Hepatocyte (in vitro differentiated cells): ENCODE measurements at places on chromosomes 5 and 9. TPM values are rescaled to one million over a fixed set of nuclear protein-coding genes. Genes with fewer than 3 reads are reported as not detected.

DNA sequence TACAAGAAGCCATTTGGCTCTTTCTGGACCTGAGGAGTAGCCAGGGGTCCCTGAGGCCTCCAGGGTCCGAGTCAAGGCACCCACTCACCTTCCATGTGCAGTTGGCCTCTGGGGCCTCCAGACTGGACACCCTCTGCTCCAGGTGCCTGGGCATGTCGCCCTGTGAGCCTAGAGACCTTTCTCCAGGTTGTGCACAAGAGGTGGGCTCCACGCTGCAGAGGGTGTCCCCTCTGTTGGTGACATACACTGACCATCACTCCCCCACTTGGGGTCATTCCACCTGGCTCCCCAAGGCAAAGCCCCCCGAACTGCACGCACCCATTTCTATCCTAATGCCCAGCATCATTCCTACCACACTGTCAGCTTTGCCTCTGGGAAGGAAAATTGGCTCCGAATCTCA, 48.8 kb downstream of the RASGEF1C start:
- DNase-seq = no peak
- no peaks in the 10 kb centered on the region for H3K36me3 ChIP-seq
- no peaks in the 10 kb centered on the region for H3K4me1 ChIP-seq
- no peak overlapping the region for H3K4me3 ChIP-seq

- no peak overlapping the region for H3K27ac ChIP-seq
- H3K4me1 ChIP-seq = no peaks in the 10 kb centered on the region
- peak; percentile 29 for DNase-seq
- no peaks in the 10 kb centered on the region for H3K27me3 ChIP-seq
- H3K4me3 ChIP-seq = no peak overlapping the region
- no peaks in the 10 kb centered on the region for H3K36me3 ChIP-seq
Observed at GRCh38 chr5:79702606-79703380, 13.2 kb downstream of the CMYA5 start.

- no peak for DNase-seq
- no peaks in the 10 kb centered on the region for H3K27me3 ChIP-seq
- no peak overlapping the region for H3K27ac ChIP-seq
- H3K4me1 ChIP-seq = no peaks in the 10 kb centered on the region
- H3K4me3 ChIP-seq = no peak overlapping the region
Observed at GRCh38 chr5:16271851-16272250, 92.3 kb upstream of the MARCHF11 start.

DNA sequence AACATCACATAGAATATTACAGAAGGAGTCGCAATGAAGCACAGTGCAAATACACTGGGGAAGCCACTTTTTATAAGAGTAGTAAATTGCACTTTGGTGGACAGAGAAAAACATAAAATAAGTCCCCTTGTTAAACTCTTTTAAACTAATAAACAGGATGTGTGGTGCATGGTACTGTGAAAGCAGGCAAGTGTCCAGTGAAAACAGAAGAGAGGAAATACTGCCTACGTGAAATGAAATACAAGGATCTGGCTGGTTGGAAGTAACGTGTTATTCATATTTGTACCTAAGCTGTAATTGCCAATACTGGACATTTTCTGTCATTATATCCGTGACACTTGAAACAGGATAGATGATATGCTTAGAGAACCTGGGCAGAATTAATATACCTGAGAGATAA, 191.9 kb upstream of the SLC27A6 start:
- H3K27ac ChIP-seq = no peak overlapping the region
- H3K27me3 ChIP-seq = no peaks in the 10 kb centered on the region
- DNase-seq = no peak
- no peaks in the 10 kb centered on the region for H3K4me1 ChIP-seq
- no peaks in the 10 kb centered on the region for H3K36me3 ChIP-seq

DNA sequence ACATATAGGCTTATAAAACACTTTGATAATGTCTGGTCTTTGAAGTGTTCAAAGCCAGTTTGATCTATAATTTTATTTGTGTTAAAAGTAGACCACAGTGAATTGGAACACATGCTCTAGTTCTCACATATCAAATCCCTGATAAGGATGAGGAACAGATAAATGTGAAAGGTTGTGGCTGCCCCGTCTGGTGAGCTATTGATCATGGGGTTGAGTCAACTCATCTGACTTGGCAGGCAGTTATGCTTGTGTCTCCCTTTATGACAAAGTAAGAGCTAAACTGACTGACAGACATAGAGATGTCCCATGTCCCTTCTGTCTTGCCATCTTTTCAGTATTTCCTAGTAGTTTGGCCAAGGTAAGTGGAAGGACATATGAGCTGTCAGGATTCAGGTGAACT, 2.9 kb upstream of the ERMP1 start:
- H3K27me3 ChIP-seq = no peaks in the 10 kb centered on the region
- H3K27ac ChIP-seq = no peak overlapping the region

DNA sequence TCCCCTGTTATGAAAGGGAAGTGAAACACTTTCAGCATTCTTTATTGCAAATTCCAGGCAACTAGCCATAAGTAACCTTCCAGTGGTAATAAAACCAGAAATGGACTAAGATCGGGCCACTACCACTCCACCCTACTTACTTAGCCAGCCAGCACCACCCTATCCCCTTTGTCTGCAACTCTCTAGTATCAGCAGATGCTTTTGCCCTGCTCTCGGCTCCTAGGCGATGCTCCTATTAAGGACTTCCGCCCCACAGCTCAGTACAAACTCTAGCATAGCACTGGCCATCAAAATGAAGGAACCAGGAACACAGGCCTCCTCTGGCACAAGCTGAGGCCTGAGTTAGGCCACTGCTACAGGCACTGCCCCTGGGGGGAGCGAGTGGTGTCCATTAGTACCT, 81.2 kb downstream of the GLDC start:
- no peak overlapping the region for H3K4me3 ChIP-seq
- no peak overlapping the region for H3K27ac ChIP-seq
- no peaks in the 10 kb centered on the region for H3K4me1 ChIP-seq
- H3K36me3 ChIP-seq = no peaks in the 10 kb centered on the region

DNA sequence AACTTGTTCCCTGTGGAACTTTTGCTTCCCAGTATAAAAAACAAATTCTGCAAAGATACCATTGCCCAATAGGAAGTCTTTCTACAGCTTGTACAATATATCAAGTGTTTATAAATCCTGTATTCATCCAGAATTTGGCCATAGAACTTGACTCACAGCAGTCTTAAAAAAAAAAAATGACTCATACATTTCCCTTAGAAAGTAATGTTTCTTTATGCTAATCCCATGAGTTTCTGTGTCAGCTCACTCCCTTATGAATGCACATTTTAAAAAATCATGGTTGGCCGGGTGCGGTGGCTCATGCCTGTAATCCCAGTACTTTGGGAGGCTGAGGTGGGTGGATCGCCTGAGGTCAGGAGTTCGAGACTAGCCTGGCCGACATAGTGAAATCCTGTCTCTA, 89.3 kb upstream of the DMRT1 start:
- H3K4me1 ChIP-seq = no peaks in the 10 kb centered on the region
- H3K4me3 ChIP-seq = no peak overlapping the region
- DNase-seq = peak; percentile 41
- H3K36me3 ChIP-seq = no peaks in the 10 kb centered on the region
- no peaks in the 10 kb centered on the region for H3K27me3 ChIP-seq

- no peaks in the 10 kb centered on the region for H3K36me3 ChIP-seq
- H3K27ac ChIP-seq = no peak overlapping the region
- no peak for DNase-seq
- no peaks in the 10 kb centered on the region for H3K27me3 ChIP-seq
Observed at GRCh38 chr9:38339087-38339486, 53.4 kb upstream of the ALDH1B1 start.

GRCh38 chr5:135441350-135441831, 5.8 kb downstream of the DCANP1 start:
- H3K27ac ChIP-seq = peak overlapping the region; percentile 45
- no peaks in the 10 kb centered on the region for H3K27me3 ChIP-seq
- peaks cover 39% of the 10 kb centered on the region for H3K4me1 ChIP-seq
- H3K4me3 ChIP-seq = no peak overlapping the region

DNA sequence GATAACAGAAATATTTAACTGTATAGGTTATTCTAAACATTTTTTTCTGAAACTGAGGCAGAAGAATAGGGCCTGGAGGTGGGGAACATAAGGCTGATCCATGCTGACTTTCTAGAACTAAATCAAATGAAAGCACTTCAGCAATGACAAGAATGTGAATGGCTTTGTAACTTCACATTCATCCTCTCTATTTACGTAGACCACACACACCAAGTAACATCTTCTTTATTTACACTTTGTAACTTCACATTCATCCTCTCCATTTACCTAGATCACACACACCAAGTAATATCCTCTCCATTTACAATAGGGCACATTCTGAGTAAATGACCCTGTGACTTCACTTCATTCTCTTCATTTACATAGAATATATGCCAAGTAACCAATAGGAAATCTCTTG, 251.8 kb upstream of the CDH9 start:
- H3K27me3 ChIP-seq = no peaks in the 10 kb centered on the region
- H3K4me3 ChIP-seq = no peak overlapping the region
- DNase-seq = no peak
- no peaks in the 10 kb centered on the region for H3K36me3 ChIP-seq

DNA sequence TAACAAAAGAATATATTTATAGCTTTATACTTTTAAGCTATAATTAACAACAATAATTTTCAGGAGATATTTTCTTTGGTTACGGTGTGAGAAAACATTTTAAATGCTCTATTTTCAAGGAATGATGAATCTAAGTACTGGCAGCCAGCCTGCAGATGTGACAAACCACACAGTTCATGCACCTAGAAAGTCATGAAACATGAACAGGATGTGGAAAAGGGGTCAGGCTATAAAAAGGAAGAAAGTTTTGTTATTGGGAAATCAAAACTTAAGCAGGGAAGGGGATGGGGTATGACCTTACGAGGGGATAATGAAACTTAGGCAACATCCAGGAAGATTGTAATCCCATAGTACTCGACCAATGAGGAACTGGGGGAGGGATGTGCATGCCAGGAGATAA, 508.7 kb upstream of the GRAMD2B start:
- H3K27me3 ChIP-seq = no peaks in the 10 kb centered on the region
- DNase-seq = no peak
- no peak overlapping the region for H3K4me3 ChIP-seq
- H3K27ac ChIP-seq = no peak overlapping the region
- no peaks in the 10 kb centered on the region for H3K36me3 ChIP-seq

Gene CORO2A
- total RNA-seq = 24.6 and 27.1 TPM in 2 replicates

Gene PARP8
- 15.5 and 18.0 TPM in 2 replicates for total RNA-seq

Gene CCDC192
- not detected in 2 replicates for total RNA-seq

Gene SPATA6L
- 1.0 and 2.5 TPM in 2 replicates for total RNA-seq
